ENCODE measurements at places on chromosomes 6 and 20.

GRCh38 chr20:58325912-58326311 lies 16.4 kb downstream of the RAB22A start:
- DNase-seq, result no peak

GRCh38 chr6:42527204-42527603 lies 36.6 kb upstream of the UBR2 start:
- DNase-seq, result no peak

- no peak for DNase-seq
Observed at GRCh38 chr6:4806791-4807190, 30.6 kb downstream of the CDYL start.

DNA sequence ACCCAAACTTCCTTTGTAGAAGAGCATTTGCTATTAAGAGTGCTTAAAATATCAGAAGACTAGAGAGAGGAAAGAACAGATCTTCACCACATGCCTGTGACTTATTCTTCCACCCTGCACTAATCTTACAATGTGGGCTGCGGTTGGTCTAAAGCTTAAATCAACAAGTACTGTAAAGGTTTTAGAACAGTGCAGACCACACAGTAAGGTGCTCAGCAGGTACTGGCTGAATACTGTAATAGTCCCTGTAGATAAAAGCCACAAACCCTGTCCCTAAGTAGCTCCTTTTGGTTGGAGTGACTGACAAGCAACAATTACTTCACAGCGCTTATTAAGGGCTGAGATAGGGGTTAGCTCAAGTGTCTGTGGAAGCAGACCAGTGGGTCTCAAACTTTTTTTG lies 972 bp upstream of the PHF3 start:
- no peak for DNase-seq

GRCh38 chr6:7479801-7480266 lies 61.6 kb upstream of the DSP start:
- DNase-seq, result peak; percentile 64

- DNase-seq, result no peak
Observed at GRCh38 chr6:90492798-90493197, 94.1 kb downstream of the MAP3K7 start.

GRCh38 chr6:130229645-130230044 lies 6.9 kb upstream of the SAMD3 start:
- DNase-seq, result no peak

DNA sequence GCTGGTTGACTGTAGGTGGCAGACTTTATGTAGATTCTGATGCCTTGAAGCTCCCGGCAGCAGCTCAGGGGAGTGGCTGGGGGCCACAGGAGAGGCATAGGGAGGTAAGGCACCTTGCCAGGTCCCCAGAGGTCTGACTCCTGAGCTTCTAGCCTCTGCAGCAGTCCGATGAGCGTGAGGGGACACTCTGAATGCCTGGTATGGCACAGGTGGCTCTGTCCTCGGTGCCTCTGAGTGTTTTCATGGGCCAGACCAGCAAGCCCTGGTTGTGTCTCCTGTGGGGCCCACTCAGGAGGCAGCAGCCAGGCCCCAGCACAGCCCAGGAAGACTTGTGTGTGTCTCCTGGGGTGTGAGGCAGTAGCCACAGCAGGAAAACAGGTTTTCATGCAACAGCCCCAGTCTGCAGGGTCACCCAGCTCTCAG lies 39.7 kb upstream of the IRF4 start:
- DNase-seq, result no peak

- no peak for DNase-seq
Observed at GRCh38 chr20:10470276-10470675, 35.2 kb downstream of the SLX4IP start.

DNA sequence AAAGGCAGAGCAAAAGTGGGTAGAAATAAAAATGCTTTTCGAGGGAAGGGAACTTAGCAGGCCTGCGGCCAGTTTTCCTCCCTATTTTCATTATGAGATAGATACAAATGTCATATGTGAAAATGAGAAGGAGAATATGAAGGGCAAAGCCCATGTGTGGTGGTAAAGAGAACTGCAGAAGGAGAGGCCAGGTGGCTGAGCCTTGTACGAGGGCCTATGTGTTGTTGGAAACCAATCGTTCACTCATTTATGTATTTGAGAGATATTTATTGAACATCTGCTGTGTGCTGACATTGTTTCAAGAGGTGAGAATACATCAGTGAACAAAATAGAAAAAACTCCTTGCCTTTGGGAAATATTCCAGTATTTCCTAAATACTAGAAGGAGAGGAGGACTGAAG lies 147.7 kb downstream of the SH3BGRL2 start:
- DNase-seq, result no peak

DNA sequence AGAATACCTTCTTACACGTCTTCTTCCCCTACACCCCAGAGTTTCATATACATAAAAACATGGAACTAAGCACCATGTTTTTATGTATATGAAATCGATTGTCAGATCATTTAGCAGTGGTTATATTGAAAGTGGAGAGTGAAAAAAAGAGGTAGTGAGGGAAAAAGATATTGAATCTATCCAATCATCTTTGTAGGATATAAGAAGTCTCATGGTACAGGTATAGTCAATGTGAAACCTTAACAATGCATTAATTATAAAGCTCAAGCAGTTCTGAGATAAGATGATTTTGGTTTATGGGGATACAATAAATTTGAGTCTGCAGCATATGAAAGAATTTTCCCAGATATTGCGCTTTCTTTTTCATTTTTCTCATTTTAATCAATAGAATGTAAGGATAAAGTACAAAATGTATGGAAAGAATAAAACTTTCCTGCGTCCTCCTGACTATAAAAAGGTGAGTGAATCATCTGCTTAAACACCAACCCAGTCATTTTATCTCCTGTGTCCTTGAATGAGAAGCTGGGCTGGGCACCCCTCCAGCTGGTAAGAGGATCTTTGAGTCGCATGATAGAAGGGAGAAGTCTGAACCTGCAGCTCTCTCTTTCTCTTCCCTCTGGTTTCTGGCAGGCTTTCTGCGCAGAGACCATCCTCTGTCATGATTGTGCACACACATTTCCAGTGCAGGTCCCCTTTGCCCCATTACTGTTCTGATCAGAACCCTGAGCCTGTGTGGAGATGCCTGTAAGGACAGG lies 28.1 kb upstream of the AKIRIN2 start:
- DNase-seq, result peak; percentile 56

DNA sequence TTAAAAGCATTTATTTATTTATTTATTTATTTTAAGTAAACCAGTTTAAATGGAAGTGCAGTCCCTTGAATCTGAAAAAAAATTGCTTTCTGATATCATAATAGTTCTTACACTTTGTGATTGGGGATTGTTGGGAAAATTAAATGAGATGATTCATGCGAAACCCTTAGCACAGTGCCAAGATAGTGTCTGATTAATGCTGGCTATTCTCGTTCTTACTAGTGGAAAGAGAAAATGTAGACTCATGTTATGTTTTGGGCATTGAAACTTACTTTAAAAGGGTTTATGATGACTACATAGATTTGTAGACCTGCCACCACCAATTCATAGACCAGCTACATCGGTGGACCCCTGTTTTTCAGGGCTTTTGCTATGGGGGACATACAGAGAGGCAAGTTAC lies 229.2 kb upstream of the ZFP64 start:
- no peak for DNase-seq

DNA sequence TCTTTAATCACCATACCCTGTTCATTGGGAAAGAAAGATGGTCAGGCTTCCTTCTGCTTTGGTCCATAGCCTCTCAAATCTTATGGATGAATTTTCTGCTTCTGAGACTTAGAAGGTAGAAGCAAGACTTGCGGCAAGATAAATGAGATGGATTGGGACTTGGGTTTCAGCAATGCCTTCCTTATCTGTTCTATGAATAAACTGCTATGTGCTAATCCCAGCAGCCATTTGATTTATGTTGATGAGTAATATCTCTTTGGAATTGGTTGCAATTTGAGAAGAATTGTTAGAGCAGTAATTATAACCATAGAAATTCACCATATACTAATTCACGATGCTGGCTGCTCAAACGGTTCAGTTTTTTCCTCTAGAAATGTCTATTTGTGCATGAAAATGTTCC lies 48.3 kb downstream of the TXLNB start:
- DNase-seq, result no peak

DNA sequence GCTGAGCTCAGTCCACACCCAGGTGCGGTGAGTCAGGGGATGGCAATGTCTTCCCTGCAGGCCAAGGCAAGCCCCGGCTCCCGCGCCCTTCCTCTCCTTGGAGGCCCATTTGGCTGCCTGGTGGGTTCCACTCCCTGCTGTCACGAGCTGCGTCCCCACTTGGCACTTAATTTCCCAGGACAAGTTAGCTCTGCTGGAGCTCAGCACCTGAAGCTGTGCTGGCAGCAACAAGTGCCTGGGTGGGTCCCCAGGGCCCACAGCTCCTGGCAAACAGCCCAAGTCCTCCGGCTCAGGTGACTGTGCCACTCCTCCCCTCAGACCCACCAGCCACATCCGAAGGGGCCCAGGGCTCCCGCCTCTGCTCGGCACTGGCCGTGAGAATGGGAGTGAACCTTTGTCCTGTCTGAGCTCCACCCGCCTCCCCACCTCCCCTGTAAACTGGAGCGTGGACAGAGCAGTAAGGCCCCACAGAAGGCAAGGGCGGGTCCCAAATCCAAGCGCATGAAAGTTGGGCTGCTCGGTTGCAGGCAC lies 16.9 kb downstream of the LAMA5 start:
- no peak for DNase-seq

DNA sequence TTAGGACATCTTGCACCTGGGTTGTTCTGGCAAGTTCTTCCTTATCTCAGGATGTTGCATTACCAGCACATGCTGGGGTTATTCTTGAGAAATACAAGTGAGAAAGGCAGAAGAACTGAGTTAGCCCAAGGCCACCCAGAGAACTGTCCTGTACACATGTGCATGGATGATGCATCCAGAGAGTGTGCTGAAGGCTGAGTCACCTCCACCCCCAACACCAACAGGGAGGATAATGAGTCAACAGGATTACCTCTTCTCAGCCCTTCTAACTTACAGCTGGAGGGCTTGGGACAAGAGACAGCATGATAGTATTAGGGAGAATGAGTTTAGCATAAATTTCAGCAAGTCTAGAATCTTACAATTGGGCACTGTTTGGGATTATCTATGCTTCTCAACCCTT lies 8.5 kb downstream of the SCGN start:
- DNase-seq, result peak; percentile 59

- DNase-seq, result no peak
Observed at GRCh38 chr6:158611541-158612370, 32.8 kb downstream of the DYNLT1 start.

DNA sequence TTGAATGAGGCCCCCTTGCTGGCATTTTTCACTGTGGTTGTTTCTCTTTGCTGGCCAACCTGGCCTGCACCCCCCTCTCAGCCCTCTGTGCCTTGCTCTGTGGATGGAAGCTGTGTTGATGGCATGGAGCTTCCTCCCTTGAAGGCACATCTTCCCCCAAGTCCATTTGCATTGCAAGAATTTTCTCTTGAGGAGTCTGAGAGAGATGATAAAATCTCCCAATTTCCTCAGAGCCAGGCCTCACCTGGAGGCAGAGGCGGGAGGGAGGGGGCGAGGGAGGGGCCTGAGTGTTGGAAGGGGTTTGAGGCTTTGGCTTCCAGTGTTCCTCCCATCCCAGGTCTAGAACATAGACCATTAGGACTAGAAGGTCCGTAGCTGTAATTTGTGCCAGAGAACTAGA lies 175.1 kb downstream of the SCP2D1 start:
- no peak for DNase-seq

- DNase-seq, result no peak
Observed at GRCh38 chr20:17177341-17177740, 49.5 kb upstream of the PCSK2 start.

DNA sequence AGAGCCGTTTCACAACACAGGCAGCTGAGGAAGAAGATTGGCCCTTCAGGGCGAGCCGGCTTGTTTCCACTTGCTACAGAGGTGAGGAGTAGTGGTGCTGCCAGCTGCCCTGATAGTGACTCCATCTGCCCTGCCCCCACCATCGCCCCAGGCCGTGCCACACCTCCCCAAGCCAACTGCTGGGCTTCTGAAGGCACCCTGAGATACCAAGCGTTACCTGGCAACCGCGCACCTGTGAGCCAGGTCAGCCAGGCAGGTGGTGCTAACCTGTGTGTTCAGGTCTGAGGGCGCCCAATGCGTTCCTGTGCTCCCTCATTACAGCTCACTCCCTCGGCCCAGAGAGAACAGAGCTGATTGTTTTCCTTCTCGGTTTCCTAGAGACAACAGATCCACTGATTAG lies 299.1 kb upstream of the ID4 start:
- DNase-seq, result no peak

- DNase-seq, result no peak
Observed at GRCh38 chr6:29332676-29333075, 31.2 kb downstream of the OR14J1 start.

DNA sequence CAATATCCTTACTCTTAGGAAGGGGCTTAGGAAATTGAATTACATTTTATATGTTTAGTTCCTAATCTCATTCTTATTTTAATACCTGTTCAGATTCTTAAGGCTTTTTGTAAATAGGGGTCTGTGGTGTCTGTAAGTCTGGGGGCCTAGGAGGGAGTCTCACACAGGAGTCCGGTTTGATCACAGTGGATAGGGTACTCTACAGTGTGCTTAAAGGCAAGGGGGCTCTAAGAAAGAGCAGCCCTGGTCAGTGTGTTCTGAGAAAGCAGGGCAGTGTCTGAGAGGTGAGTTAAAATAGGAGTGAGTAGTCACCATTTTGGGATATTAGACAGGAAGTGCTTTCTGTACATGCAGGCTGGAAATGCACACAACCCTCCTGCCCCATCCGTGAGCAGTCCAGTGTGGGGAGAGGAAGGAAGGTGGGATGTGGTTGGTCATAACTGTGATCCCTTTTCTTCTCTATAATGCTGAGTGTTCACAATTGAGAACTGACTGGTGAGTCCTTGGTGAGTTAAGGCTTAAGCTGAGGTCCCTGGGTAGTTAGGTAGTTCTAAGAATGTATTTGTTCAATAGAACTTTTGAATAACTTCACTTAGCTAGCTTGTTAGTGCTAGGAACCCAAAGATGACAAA lies 50.0 kb downstream of the CDKAL1 start:
- DNase-seq, result no peak

DNA sequence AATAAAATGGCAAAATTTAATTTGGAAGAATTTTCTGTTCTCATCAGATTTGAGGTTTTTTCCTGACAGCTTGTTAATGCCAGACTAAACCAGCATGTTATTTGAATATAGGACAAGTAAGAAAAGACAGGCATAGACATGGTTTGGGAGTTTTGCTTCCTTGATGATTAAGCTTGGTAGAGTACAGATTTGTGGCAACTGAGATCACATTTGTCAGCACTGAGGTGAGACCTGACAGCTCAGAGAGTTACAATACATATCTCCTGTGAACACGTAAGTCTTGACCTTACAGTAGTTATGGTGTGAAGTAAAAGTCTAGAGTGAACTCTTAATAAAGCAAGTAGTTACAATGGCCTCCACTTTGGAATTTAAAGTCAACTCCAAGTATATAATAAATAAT lies 34.5 kb downstream of the CENPW start:
- no peak for DNase-seq

Data from suppressor macrophage (primary cell).